Cortex of kidney (tissue), 1 donor: ENCODE measurements at places on chromosomes 5 and 9.

- DNase-seq, result no peak
These were observed 86.9 kb downstream of the AOPEP start for GRCh38 chr9:94813379-94813778.

- DNase-seq, result no peak
These were observed 42.8 kb downstream of the RAPGEF1 start for GRCh38 chr9:131697097-131697496.

GRCh38 chr5:80755626-80756025 lies 100.8 kb upstream of the DHFR start:
- no peak for DNase-seq

DNA sequence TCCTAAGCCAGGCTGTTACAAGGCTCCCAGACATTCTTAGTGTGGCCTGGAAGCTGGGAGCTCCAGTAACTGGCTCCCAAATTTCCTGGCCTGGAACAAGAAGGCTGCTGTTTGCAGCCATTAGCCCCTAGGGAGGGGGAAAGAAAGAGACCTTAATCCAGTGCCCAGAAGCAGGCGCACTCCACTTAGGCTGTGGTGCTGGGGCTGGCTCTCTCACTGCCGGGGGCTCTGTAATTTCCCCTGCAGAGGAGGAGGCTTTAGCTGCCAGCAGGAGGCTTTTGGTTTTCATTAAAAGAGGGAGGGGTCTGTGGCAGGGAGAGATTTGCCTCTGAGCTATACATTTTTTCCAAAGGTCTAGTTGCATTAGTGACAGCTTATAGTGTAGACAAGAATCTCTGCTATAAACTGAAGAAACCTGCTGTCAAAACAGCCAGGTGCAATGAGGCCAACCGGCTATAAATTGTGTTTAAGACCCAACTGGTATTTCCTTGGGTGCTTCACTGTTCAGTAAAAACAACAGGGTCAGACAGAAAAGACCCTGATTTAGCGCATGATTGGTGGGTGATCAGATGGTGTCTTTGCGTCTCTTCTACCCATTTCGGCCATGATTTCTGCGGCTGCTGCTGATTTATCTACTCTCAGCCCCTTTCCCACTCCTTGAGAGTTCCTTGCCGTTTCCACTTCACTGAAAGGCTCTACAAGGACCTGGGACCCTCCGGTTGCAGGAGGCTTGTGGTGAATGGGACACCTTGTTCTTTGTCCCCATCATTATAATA lies 254.6 kb downstream of the AOPEP start:
- DNase-seq, result no peak

GRCh38 chr5:102010644-102011043 lies 285.4 kb downstream of the SLCO4C1 start:
- DNase-seq, result no peak
